ENCODE measurements at places on chromosomes 11 and 22.

- peak; percentile 58 for DNase-seq
These were observed 3.9 kb upstream of the VSIG10L2 start for GRCh38 chr11:125941619-125942611.

DNA sequence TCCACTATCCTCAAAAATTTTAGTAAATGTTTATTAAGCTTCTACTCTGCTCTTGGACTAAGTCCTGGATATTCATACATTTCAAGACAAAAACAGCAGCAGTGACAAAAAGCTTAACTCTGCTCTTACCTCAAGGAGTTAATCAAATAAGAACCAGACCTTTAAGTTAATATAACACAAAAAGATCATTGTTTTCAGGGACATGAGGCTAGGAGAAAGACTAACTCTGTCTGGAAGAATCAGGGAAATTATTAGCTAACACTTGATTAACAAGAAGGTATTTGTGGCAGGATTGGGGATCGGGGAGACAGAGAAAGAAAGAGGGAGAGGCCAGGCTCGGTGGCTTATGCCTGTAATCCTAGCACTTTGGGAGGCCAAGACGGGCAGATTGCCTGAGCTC, 74.4 kb downstream of the PPP2R1B start:
- no peak for DNase-seq

DNA sequence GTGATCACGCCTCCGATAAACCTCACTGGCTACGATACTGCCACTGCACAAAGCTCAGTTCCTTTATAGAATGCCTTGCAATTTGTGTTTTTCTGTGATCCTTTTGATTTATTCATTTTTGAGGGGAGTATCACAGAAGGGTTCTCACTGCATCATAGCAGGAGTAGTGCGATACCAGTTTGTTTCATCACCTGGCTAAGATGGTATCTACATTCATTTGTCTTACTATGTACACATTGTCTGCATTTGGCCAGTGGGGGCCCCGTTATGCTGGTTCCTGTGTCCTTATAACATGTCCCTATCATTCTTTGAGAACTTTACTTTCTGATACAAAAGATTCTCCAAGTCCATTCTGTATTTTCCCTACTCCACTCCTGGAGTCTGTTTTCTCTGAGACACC, 44.6 kb downstream of the APLP2 start:
- DNase-seq: no peak

GRCh38 chr11:44766112-44766971, 39.6 kb downstream of the TSPAN18 start:
- DNase-seq: peak; percentile 88

GRCh38 chr11:92101920-92102319, 122.7 kb upstream of the FAT3 start:
- no peak for DNase-seq

DNA sequence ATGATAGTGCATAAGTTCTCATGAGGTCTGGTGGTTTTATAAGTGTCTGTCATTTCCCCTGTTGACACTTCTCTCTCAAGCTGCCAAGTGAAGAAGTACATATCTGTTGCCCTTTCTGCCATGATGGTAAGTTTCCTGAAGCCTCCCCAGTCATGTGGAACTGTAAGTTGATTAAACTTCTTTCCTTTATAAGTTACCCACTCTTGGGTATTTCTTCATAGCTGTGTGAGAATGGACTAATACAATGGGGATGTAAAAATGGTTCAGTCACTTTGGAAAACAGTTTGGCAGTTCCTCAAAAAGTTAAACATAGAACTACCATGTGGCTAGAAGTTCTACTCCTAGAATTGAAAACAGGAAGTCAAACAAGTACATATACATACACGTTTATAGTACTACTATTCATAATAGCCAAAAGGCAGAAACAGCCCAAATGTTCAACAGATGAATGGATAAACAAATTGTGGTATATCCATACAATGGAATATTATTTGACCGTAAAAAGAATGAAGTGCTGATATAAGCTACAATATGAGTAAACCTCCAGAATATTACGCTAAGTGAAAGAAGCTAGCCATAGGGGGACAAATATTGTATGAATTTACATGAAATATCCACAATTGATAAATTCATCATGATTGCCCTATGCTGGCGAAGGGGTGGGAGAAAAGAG, 16.0 kb upstream of the DKK3 start:
- no peak for DNase-seq

DNA sequence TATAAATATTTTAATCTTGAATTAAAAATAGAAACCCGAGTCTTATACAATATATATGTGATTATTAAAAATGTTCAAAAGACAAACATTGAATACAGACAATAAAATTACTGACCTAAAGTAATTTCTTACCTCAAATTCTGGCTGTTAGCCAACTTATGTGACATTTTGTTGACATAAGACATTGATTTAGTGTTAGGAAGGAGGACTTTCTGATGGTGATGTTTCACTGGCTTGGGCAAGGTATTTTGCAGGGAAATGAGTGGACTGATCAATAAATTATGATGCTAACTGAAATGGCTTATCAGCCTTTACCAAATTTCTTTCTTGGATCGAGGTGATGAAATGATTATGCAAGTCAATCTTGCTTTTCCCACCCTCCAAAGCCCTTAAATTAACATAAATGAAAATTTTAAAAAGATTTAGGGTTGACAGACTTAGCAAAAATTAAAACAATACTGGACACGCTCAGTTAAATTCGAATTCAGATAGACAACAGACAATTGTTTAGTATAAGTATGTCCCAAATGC, 33.2 kb upstream of the FZD4 start:
- DNase-seq: no peak

DNA sequence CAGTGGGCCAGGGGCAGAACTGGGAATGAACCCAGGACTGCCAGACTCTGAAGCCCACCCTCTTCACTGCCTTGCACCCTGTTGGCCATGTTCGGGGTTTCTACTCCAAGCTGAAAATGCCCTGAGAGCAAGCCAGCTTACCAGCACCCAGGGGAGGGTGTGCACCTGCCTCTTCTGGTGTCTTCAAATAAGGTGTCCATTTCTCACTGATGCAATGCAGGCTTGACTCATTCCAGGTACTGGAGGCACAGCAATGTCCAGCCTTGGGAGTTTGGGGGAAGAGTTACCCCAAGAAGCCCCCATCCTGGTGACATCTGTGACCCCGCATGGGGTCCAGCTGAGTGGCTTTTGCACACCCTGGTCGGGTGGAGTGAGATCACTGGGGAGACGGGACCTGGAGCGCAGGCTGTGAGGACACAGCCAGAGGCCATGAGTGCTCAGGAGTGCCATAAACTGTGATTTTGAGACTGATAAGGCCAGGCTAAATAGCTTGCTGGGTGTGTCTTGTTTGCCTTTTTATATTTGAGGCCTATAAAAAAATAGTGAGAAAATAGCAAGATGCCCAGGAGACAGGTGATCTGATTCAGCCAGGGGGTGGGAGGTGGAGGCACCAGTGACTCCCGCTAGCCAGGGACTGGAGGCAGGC, 4.6 kb upstream of the CERK start:
- no peak for DNase-seq

Data from left cardiac atrium (tissue), 4 donors.